Pancreas (tissue), 10 donors: ENCODE measurements at places on chromosomes 7 and 10. TPM values are rescaled to one million over a fixed set of nuclear protein-coding genes. Genes with fewer than 3 reads are reported as not detected.

The IFIT1B gene
- polyA plus RNA-seq, result not detected

The WBP1L gene
- polyA plus RNA-seq, result 10.5 TPM

The PTF1A gene
- polyA plus RNA-seq, result 20.5 TPM

The FANK1 gene
- 13.2 TPM for polyA plus RNA-seq
